ENCODE measurements at places on chromosomes 16 and 17.

DNA sequence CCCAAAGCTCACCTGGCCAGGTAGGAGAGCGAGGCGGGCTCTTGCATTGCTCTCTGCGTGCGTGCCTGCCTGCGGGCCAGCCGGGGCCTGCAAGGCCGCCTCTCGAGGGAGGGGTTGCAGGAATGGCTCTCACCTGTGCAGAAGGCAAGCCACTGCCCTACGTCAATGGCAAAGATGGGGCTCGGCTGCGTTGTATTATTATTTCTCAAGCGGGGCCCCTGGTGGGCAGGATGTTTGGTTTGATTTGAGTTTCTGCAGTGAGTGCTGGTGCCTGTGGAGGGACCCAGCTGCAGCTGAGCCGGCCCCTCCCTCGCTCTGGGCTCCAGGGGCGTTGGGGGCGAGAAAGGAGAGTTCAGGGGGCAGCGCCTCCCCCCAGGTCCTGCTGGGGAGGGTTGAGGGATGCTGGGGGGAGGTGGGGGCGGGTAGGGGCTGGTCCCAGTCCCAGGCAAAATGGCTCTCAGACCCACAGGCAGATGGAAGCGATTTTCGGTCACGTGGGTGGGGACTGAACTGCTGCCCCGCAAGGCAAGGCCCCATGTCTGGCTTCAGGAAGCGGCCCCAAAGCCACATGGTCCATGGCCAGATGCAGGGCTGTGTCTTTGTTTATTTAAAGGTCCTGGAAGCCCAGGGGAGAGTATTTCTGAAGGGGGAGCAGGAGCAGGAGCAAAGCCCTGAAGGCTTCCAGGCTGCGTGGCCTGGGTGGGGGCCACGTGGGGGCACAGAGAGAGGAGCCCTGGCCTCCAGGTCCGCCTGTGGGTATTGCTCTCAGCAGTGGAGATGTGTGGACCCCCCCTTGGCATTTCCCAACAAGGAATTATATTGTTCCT is 338.8 kb downstream of the SEC14L1 start:
- no peak for DNase-seq

- DNase-seq = no peak
These were observed 98.7 kb upstream of the NACA2 start for GRCh38 chr17:61689610-61690180.

DNA sequence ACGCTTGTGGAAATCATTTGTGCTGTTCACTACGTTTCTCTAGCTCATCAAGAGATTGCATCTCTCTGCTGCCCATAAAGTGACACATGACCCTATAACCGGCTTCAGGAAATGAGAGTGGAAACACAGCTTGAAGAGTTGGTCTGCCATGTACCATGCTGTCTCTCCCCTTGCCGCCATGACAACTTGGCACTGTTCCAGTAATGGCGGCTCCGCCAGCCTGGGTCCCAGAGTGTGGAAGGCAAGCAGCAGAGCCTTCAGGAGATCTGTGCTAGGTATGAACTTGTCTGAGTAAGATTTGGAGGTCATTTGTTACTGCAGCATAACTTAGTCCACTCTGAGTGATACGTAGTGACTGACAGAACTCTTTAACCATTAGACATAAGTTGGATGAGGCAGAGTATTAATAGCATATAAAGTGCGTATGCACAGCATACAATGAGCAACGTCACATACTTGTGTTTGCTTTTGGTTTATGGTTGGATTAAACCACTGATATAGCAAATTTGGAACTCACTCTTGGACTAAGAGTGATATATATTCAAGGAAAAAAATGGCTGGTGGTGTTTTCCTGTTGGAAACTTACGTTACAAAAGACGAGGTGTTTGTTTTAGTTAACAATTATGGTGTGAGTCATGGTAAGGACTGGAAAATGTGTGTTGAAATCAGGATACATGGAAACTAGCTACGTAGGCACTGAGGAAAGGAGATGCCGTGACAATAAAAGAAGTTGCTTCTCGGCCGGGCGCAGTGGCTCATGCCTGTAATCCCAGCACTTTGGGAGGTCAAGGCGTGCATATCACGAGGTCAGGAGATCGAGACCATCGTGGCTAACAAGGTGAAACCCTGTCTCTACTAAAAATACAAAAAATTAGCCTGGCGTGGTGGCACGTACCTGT is 24.4 kb upstream of the PMP22 start:
- no peak for DNase-seq

DNA sequence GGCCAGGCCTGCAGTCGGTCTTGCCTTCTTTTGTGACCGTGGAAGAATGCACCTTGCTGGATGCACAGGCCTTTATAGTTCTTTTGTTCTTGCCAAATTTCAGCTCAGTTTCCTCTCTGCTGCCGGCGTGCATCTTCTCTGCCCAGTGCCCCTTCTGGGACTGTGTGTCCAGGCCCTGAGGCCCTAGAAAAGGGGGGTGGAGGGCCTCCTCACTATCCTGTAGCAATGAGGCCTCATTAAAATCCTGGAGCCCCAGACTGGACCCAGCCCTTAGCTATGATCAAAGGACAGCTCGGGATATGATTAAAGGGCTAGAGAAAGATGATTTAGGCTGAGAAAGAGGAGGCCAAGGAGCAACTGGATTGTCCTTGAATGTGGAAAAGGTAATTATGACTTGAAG is 229.8 kb downstream of the SEC14L1 start:
- DNase-seq = no peak

GRCh38 chr17:50213026-50214022 is 11.9 kb upstream of the COL1A1 start:
- peak; percentile 30 for DNase-seq

GRCh38 chr17:32451879-32452278 is 7.6 kb downstream of the PSMD11 start:
- DNase-seq = no peak
